ENCODE measurements at places on chromosomes 13 and 19.
A peak's percentile ranks its signal among the peaks of the same experiment; 100 is the strongest.

GRCh38 chr13:112859128-112859816, 109.7 kb upstream of the MCF2L start:
- DNase-seq: no peak

DNA sequence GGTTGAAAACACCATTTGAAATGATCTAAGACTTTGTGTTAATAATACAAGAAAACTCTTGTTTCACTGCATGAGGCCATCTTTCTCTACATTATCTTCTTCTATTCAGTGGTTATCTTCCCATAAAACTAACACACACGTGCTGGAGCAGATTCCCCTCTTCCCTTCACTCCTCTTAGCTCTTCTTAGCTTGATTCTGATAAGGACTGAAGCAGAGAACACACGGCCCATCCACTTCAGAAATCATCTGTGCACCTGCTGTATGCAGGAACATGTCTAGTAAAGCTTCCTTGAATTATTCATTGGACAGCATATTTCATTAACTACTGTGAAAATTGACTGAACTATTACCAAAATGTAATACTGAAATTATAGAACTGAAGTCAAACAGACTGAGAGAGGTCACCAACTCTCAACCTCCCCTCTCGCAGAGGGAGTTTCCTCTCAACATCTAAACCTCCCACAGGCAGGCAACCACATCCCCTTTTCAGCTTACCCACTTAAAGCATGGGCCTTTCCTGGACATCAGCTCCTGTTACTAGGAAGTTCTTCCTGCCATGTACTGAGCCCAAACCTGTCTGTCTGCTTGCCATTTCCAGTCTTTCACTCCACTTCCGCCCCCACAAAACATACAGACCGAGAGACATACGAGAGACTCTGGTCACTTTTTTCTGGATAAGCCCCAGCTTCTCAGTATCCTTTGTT, 113.9 kb downstream of the CRYL1 start:
- peak; percentile 44 for DNase-seq

DNA sequence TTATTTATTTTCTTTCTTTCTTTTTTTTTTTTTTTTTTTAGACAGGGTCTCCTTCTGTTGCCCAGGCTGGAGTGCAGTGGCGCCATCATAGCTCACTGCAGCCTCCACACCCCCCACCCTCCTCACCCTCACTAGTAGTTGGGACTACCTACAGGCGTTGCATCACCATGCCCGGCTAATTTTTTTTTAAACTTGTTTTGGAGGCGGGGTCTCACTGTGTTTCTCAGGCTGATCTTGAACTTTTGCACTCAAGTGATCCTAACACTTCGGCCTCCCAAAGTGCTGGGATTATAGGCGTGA, 33.6 kb downstream of the GJA3 start:
- DNase-seq: no peak

GRCh38 chr19:52094526-52095130, 937 bp downstream of the ZNF841 start:
- DNase-seq: no peak
